Activated CD4-positive, CD25-positive, alpha-beta regulatory T cell treated with anti-CD3 and anti-CD28 coated beads, Interleukin-2, amount 50 U/mL, for 72 hours (primary cell): ENCODE measurements at places on chromosomes 11 and 22.

DNA sequence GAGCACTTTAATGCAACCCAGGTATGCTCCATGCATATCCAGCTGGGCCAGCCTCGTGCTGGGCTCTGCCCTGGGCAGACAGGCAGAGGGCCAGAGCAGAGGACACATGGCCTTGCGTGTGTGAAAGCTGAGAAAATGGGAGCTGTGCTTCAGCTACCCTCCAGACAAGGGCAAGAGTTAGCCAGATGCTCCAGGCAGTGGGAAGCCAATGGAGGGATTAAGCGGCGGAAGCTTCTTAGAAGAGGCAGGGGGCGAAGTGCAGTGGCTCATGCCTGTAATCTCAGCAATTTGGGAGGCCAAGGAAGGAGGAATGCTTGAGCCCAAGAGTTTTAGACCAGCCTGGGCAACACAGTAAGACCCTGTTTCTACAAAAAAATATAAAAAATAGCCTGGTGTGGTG, 9.8 kb upstream of the ARHGEF17 start:
- no peak for DNase-seq

DNA sequence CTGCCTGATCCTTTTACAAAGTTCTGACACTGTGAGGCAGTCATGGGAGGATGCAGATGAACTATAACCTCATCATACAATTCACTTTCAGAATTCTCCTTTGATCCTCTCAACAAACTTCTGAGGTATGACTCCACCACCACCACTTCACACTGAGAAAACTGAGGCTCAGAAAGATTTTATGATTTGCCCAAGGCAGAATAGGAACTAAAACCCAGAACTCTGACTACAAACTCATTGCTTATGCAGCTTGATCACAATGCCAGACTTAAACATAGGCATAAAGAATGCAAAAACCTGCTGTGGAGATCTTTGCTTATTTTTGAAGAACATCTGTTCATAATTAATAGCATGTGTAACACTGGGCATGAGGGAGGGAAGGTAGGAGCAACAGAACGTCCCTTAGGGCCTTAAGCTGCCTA, 20.4 kb downstream of the FAM168A start:
- no peak for DNase-seq

DNA sequence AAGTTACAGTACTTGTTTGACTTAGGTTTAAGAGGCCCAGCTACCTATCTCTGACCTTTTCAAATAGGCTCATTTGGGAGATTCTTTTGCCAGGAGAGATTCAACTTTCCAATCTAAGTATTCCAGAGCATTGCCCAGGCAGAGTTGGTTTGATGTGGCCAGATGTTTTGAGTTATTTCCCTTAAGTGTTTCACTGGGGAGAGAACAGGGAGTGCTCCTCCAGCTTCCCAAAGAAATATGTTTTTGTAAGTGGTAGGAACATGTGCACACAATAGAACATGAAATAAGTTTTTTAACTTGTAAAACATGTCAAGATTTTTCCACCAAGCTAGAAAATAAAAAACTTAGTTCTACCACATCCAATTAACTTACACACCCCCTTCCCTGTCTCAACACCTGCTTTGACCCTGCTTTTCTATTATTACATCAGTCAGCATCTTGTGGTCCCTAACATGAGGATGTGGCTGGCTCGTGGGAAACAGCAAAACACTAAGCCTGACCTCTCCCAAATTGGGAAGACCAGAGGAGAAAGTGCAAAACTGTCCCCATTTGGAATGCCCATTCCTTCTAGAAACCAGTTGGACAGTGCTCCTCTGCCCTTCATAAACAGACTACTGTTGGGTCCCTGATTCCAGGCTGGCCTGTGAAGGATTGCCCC, 70.4 kb upstream of the RASSF10 start:
- no peak for DNase-seq

DNA sequence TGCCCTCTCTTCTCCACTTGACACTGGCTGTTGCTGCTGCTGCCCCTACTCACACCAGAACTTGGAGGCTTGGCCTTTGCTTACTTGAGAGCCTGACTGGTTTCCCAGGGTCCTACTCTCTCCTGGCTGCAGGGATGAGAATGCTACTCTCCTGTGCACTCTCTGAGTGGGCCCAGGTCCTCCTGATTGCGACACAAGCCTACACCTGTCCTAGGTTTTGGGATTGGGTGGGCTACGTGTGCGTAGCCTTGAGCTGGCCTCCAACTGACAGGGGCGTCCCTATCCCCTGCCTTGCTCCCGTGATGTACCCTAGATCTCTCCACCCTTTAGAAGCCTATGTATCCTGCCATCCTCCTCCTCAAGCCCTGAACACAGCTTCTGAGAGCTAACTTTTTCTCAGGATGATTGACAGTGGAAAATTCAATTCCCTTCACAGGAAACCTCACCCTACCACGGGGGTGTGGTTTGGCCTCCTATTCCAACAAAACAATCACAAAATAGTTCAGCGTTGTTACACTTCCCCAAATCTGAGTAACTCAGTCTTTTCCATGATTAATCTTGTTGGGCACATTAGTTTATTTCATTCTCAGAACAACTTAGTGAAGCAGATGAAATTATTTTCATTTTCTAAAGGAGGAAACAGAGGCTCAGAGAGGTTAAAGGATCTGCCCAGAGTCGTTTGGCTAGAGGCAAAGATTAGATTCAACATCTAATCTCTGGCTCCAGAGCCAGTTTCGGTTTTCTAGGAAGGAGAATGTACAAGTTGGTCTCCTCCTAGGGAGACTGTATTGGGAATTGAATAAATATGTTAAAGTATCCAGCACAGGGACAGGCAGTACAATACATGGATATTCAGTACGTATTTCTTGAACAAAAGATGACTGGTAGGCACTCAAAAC, 17.6 kb upstream of the AMOTL1 start:
- DNase-seq = no peak

GRCh38 chr11:67437082-67437808, at the start of gene PTPRCAP:
PTPRCAP (minus strand) TSS chr11:67437682; CDS start chr11:67437619, 63 bp downstream.
- no peak for DNase-seq

DNA sequence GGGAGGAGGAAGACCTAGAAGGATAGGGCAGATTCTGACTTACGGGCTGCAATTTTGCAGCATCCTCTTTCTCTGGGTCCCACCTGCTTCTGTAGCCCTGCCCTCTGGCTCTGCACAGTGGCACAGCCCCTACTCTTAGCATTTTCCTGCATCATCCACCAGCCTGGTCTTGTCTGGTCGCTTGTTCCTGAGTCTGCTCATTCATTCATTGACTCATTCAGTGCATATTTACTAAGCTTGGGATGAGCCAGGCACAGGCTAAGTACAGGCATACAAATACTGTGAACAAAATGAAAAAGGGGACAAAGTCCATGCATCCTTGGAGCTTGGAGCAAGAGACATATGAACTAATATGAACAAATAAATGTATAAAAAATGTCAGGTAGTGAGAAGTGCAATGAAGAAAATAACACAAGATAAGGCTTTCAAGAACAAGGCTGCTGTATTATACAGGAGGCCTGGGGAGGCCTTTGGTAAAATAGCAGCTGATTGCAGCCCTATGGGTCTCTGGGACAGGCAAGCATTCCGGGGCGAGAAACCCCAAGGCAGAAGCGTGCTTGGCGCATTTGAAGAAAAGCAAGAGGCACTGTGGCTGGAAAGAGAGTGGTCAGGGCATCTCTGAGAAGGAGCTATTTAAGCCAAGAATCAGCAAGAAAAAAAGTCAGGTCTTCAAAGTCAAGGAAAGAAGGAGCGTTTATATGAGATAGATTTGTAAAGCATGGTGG, 108.0 kb upstream of the ALX4 start:
- DNase-seq = no peak

DNA sequence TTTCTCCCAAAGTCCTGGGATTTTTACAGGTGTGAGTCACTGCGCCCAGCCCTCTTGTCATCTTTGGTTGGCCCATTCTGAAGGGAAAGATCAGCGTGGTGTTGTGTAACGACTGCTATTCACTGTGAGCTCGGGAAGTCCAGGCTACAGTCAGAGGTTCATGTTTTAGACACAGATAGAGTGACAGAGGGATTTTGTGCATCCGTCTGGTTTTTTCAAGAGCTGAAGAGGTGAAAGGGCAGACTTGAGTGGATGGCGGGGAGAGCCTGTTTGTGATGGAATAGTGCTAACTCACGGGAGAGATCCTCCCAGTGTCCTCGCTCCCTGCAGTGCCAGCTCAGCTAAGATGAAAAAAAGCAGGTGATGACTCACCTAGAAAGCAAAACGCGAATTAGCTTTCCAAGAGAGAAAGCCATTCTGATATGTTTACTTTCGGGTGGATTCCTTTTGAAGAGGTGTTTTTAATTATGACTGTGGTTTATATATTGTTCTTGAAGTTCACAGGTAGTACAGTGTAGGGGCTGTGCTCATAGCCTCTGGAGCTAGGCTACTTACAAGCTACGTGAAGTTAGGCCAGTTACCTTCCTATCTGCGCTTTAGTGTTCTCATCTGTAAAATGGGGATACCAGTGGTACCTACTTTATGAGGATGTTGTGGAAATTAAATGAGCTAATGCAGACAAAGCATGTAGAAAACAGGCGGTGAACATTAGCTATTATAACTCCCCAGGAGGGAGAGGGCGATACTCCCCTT, 67.2 kb downstream of the C11orf91 start:
- no peak for DNase-seq

GRCh38 chr22:42300259-42301076, 30.0 kb upstream of the TCF20 start:
- no peak for DNase-seq

DNA sequence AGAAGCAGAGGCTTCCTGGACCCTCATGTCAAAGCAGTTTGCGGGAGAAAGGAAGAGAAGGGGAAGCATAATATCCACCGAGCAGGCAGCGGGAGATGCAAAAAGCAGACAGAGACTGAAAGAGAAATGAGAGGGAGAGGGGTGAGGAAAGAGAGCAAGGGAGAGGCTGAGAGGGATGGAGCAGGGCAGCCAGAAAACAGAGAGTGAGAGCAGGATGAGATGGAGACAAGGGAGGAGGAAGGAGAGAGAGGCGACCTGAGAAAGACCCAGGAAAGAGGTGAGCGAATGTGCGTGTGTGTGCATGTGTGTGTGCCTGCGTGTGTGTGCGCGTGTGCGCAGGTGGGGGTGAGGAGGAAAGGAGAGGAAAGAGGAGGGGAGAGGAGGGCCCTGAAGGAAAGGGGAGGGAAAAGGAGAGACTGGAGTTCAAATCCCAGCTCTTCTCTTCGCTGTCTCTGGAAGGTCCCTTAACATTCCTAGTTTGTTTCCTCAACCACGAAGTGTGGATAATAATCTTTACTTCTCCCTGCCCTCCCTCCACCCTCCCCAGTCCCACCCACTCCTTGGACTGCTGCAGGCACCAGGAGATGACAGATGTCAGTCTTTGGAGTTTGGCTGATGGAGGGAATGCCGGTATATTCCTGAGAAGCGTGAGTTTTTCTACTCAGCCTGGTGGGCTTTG, 67.9 kb downstream of the ISX start:
- no peak for DNase-seq

GRCh38 chr11:82229341-82229740, 504.3 kb downstream of the FAM181B start:
- no peak for DNase-seq

DNA sequence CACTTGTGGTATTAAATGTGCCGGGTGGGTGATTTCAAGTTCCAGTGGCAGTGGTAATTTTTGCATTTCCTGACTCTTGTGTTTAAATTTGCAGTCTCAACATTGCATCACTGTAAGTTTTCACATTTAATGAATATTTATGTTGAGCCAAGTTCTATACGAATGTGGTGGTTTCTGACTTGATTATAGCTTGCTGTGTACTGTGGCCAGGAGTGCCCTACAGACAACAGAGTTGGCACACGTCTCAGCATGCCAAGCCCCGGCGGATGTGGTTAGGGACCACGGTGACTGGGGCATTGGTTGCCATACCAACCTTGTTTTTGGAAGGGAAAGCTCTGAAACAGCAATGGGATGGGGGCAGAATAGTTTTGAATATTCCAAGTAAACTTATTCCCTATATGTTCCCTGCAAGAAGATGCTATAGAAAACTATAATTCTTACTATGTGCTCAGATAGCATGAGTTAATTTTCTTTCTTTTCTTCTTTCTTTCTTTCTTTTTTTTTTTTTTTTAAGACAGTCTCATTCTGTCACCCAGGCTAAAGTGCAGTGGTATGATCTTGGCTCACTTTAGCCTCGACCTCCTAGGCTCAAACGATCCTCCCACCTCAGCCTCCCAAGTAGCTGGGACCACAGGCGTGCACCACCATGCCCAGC, 16.0 kb downstream of the ZNRF3 start:
- no peak for DNase-seq

- DNase-seq = no peak
Observed at GRCh38 chr11:44519989-44520737, 45.3 kb upstream of the CD82 start.

- no peak for DNase-seq
Observed at GRCh38 chr11:126636911-126637794, 281.7 kb downstream of the ST3GAL4 start.

DNA sequence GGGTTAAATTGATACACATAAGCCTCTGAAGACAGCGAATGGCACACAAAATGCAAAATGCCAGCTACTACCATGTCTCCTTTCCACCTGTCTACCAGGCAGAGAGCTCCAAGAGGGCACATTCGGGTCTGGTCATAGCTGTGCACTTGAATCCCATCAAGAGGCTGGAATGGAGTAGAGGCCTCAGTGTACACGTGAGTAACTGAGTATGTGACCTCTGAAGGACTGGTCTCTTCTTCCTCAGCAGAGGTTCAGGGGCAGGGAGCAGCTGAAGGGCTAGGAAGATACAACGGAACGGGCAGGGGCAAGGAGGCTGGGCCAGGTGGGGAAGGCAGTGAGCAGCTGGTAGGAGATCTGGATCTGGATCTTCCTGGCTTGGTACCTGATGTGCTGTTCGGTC, 56.3 kb upstream of the PHOX2A start:
- no peak for DNase-seq

- no peak for DNase-seq
Observed at GRCh38 chr11:32786811-32787210, 7.7 kb downstream of the CCDC73 start.

- no peak for DNase-seq
Observed at GRCh38 chr11:74839971-74840370, 91.3 kb downstream of the RNF169 start.

DNA sequence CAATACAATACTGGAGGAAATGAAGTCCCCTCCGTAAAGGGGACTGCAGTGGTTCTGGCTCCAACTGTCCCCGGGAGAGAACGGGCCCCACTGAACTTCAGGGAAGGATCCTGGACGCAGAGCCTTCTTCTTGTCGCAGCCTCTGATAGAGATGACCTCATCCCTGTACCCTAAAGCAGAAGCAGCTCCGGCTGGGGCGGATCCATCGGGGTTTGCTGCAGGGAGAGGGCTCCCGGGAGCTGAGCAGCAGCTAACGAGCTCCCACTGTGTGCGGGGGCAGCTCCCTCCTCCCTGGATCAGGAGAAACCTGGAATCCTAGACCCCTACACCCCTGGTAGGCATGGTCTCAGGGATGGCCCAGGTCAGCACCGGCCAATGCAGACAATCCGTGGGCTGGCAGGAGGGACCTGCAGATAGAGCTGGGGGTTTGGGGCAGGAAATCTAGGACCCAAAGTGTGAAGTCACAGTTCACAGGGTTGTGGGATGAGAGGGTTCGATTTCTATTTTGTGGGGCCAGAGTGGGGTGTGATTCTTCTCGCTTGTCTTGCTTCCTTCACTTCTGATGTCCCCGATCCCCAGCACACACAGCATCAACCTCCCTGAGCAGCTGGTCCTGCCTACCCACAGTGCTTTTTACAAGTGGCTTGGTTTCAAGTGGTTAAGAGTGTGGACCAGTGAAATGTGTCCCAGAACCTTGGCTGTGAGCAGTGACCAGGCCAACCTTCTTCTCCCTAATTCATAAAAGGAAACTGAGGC, 12.9 kb downstream of the KIAA0930 start:
- no peak for DNase-seq
